ENCODE measurements at places on chromosomes 12 and 14. TPM values are rescaled to one million over a fixed set of nuclear protein-coding genes. Genes with fewer than 3 reads are reported as not detected.

COCH gene
- 0.91 TPM for total RNA-seq

DNA sequence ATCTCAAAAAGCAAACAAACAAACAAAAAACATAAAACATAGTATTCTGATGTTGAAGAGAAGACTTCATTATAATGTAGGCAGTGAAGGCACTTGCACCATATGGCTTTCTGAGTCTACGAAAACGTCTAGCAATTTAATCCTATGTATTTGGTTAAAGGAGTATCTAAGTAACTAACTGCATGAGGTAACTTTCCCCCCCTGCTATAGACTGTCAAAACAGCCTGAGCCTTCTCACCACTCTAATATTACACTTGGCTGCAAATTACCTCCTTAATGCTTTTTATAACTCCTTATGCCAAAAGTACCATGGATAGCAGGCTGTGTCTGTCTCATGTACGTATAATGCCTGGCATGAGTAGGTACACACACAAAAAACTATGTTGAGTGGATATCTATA is 607.6 kb upstream of the FLRT2 start:
- H3K4me1 ChIP-seq = no peaks in the 10 kb centered on the region
- H3K27ac ChIP-seq = no peak overlapping the region
- DNase-seq = no peak
- no peaks in the 10 kb centered on the region for H3K36me3 ChIP-seq
- H3K4me3 ChIP-seq = no peak overlapping the region
- H3K27me3 ChIP-seq = no peaks in the 10 kb centered on the region

SLC4A8 gene
- 0.59 TPM for total RNA-seq

DNA sequence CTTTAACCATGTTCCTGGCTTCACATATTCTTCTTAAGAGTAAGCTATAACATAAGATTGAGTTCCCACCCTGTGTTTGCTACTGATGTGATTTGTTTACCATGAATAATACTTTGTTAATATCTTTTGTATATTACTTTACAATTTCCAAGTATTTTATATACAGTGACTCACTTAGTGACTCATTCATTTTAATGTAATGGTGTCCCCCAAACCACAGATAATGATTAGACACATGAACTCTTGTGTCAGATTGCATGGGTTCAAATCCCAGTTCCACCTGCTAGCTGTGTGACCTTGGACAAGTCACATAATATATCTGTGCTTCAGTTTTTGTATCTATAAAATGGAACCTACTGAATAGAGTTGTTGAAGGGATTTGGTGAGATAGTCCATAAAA is 76.1 kb downstream of the MYF5 start:
- H3K4me1 ChIP-seq = no peaks in the 10 kb centered on the region
- DNase-seq = no peak
- H3K27me3 ChIP-seq = no peaks in the 10 kb centered on the region
- no peaks in the 10 kb centered on the region for H3K36me3 ChIP-seq
- H3K27ac ChIP-seq = no peak overlapping the region
- H3K4me3 ChIP-seq = no peak overlapping the region

- H3K36me3 ChIP-seq = no peaks in the 10 kb centered on the region
- H3K27me3 ChIP-seq = no peaks in the 10 kb centered on the region
- peak overlapping the region; percentile 44 for H3K27ac ChIP-seq
- no peak overlapping the region for H3K4me3 ChIP-seq
Observed at GRCh38 chr12:70002097-70002911, 177.3 kb downstream of the MYRFL start.

- no peak overlapping the region for H3K27ac ChIP-seq
- H3K36me3 ChIP-seq = no peaks in the 10 kb centered on the region
- no peak overlapping the region for H3K4me3 ChIP-seq
- H3K4me1 ChIP-seq = no peaks in the 10 kb centered on the region
- H3K27me3 ChIP-seq = no peaks in the 10 kb centered on the region
Observed at GRCh38 chr12:72444566-72444965, 172.4 kb downstream of the TRHDE start.

DNA sequence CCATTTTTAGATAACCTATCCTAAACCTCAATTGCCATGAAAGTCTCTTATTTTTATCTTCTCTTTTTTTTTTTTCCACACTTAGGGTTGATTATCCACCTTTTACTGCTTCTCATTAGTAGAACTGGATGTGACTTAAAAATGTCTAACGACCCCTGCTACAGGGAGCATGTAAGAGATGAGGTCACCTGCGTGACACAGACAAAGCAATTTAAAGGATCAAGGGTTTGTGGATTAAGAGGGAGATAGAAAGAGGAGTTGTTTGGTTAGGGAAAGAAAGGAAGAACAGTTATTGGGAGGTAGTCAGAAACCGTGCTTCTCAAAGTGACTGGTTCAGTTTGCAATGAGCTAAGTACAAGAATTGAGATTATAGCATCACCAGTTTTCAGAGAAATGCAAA is 239.1 kb downstream of the ALX1 start:
- H3K4me3 ChIP-seq = no peak overlapping the region
- H3K36me3 ChIP-seq = no peaks in the 10 kb centered on the region
- no peaks in the 10 kb centered on the region for H3K27me3 ChIP-seq
- H3K27ac ChIP-seq = no peak overlapping the region
- H3K4me1 ChIP-seq = no peaks in the 10 kb centered on the region

RIMKLB gene
- 4.3 TPM for total RNA-seq

- DNase-seq = no peak
- H3K36me3 ChIP-seq = no peaks in the 10 kb centered on the region
- H3K4me3 ChIP-seq = peak overlapping the region; percentile 99
- H3K27me3 ChIP-seq = no peaks in the 10 kb centered on the region
- H3K27ac ChIP-seq = peak overlapping the region; percentile 90
Observed at GRCh38 chr14:94081386-94081820, 293 bp downstream of the IFI27L1 start.

- no peaks in the 10 kb centered on the region for H3K27me3 ChIP-seq
- H3K36me3 ChIP-seq = no peaks in the 10 kb centered on the region
- no peak for DNase-seq
- H3K4me1 ChIP-seq = no peaks in the 10 kb centered on the region
- H3K27ac ChIP-seq = no peak overlapping the region
Observed at GRCh38 chr12:3313066-3313465, 177.9 kb upstream of the PRMT8 start.

DLGAP5 gene
- 35.9 TPM for total RNA-seq

ZBTB42 gene
- total RNA-seq = 7.0 TPM

CLEC4E gene
- not detected for total RNA-seq

- no peak for DNase-seq
- no peaks in the 10 kb centered on the region for H3K36me3 ChIP-seq
- no peak overlapping the region for H3K4me3 ChIP-seq
Observed at GRCh38 chr12:12180136-12180535, 86.7 kb downstream of the LRP6 start.

GRCh38 chr12:27602516-27602915 is 78.5 kb downstream of the PPFIBP1 start:
- H3K4me3 ChIP-seq = no peak overlapping the region
- H3K27ac ChIP-seq = no peak overlapping the region
- no peaks in the 10 kb centered on the region for H3K4me1 ChIP-seq
- H3K27me3 ChIP-seq = no peaks in the 10 kb centered on the region
- no peaks in the 10 kb centered on the region for H3K36me3 ChIP-seq

TAS2R46 gene
- 0.48 TPM for total RNA-seq

DNA sequence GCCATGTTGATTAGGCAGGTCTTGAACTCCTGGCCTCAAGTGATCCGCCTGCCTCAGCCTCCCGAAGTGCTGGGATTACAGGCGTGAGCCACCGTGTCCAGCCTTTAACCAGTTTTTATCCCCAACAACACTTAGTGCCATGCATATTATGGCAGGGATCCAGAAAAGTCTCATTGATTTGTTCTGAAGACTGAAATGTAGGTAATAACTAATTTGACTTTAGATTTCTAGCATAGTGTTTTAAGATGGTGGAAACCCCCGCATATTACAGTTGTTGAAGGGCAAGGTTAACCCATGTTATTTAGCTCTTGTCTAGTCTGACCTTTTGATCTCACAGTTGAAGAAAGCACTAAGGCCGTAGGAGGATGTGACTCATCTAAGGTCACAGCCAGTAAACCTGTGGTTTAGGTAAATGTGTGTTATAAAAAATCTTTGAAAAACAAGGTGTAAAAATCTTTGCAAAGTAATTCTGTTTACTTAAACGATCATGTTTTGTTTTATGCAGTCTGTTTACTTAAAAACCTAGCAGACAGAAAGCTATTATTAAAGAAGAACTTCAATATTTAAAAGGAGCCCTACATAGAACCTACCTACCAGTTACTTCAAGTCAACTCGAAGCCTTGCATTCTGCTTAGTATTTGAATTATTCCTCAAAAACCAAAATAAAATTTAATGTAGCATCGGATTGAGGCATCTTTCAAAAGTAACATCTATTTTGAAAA is 24.8 kb downstream of the BICDL1 start:
- no peaks in the 10 kb centered on the region for H3K4me1 ChIP-seq
- no peak for DNase-seq
- no peaks in the 10 kb centered on the region for H3K27me3 ChIP-seq
- H3K27ac ChIP-seq = no peak overlapping the region
- H3K36me3 ChIP-seq = no peaks in the 10 kb centered on the region

KRT6C gene
- total RNA-seq = not detected

GRCh38 chr14:90553921-90554336 is 157.1 kb downstream of the CALM1 start:
- no peaks in the 10 kb centered on the region for H3K27me3 ChIP-seq
- DNase-seq = no peak
- H3K4me1 ChIP-seq = no peaks in the 10 kb centered on the region
- no peak overlapping the region for H3K4me3 ChIP-seq
- H3K36me3 ChIP-seq = no peaks in the 10 kb centered on the region

DNA sequence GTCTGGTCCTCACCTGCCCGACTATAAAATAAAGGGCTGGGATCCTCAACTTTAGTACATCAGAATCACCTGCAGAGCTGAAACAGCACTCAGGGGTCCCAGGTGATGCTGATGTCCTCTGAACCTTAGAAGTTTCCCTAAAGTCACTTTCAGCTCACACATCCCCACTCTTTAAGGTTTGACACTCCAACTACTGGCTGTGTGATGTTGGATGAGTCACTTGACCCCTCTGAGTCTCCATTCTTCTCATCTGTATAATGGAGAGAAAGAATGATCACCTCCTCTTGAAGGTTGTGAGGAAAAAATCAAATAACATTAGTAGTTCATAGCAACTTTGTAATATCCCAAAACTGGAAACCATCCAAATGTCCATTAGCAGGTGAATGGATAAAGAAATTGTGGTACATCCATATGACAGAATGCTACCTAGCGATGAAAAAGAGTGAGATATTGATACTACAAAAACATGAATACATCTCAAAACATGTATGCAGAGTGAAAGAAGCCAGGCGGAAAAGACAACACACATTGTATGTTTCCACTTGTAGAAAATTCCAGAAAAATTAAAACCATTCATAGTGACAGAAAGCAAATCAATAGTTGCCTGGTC is 13.3 kb downstream of the TMEM119 start:
- H3K27me3 ChIP-seq = no peaks in the 10 kb centered on the region
- no peaks in the 10 kb centered on the region for H3K36me3 ChIP-seq
- DNase-seq = no peak
- H3K4me1 ChIP-seq = no peaks in the 10 kb centered on the region

BEGAIN gene
- 0.99 TPM for total RNA-seq

NANOG gene
- total RNA-seq = not detected

SALL2 gene
- total RNA-seq = 2.4 TPM

GRCh38 chr12:89525305-89525823 is 483 bp downstream of the POC1B start:
- peaks cover 7% of the 10 kb centered on the region for H3K4me1 ChIP-seq
- peak overlapping the region; percentile 96 for H3K27ac ChIP-seq
- no peaks in the 10 kb centered on the region for H3K27me3 ChIP-seq
- H3K4me3 ChIP-seq = peak overlapping the region; percentile 92
- H3K36me3 ChIP-seq = no peaks in the 10 kb centered on the region

DNA sequence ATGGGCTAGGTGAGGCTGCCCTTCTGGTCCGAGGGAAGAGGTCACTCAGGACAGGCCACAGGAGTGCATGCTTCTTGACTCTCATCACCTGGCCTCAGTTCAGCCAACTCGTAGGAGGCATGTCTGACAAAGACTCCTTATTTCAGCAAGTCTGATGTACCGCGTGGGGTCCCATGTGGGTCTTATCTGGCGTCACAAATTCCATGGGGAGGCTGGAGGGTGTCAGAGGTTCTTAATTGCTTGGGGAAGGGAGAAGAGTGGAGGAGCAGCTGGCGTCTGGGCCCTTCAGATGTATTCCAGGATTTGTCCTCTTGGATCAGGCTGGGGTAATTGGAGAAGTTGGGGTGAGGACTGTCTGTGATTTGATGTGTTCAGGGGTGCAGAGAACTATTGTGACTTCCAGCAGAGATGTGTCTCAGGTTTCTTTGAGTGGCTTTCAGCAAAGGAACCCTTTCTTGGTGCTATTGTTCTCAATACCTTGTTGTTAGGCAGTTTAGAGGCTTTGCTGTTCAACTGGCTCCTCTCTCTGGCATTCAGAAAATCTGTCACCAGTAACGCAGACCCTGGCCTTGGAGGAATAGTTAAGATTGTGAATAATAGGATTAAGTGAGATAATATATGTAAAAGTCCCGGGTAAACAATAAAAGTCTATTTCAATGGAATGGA is 60.1 kb downstream of the SUSD6 start:
- no peaks in the 10 kb centered on the region for H3K27me3 ChIP-seq
- no peaks in the 10 kb centered on the region for H3K36me3 ChIP-seq
- H3K4me1 ChIP-seq = peaks cover 24% of the 10 kb centered on the region
- no peak for DNase-seq
- no peak overlapping the region for H3K4me3 ChIP-seq
- no peak overlapping the region for H3K27ac ChIP-seq

DNA sequence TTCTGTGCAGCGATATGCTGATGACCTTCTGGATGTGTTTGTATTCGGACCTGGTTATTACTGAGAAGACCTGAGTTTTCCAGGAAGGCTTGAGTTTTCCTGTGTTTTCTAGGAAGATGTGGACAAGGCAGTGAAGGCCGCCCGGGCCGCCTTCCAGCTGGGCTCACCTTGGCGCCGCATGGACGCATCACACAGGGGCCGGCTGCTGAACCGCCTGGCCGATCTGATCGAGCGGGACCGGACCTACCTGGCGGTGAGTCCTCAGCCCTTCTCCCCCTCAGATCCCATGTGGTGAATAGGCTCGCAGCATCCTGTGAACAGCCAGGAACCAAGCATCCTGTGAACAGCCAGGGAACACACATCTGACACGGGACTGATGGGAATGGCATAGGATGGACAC is 16.3 kb downstream of the ALDH2 start:
- H3K36me3 ChIP-seq = peaks cover 17% of the 10 kb centered on the region
- peaks cover 9% of the 10 kb centered on the region for H3K4me1 ChIP-seq
- no peak overlapping the region for H3K27ac ChIP-seq
- no peak overlapping the region for H3K4me3 ChIP-seq
- H3K27me3 ChIP-seq = no peaks in the 10 kb centered on the region
- DNase-seq = no peak

TMCC3 gene
- 77.4 TPM for total RNA-seq

- no peak overlapping the region for H3K4me3 ChIP-seq
- no peaks in the 10 kb centered on the region for H3K27me3 ChIP-seq
- peaks cover 20% of the 10 kb centered on the region for H3K4me1 ChIP-seq
- H3K36me3 ChIP-seq = no peaks in the 10 kb centered on the region
- no peak for DNase-seq
Observed at GRCh38 chr12:47224563-47225133, 144.9 kb upstream of the AMIGO2 start.

Measured in colonic mucosa (tissue), 4 donors.